ENCODE measurements at places on chromosomes 1 and 21. TPM values are rescaled to one million over a fixed set of nuclear protein-coding genes. Genes with fewer than 3 reads are reported as not detected.
A peak's percentile ranks its signal among the peaks of the same experiment; 100 is the strongest.

GRCh38 chr21:45615145-45615711, 28.3 kb upstream of the PCBP3 start:
- DNase-seq, result no peak
- no peak overlapping the region for H3K4me3 ChIP-seq

GRCh38 chr1:236035681-236036101, 29.2 kb downstream of the NID1 start:
- no peak overlapping the region for H3K27ac ChIP-seq
- no peaks in the 10 kb centered on the region for H3K36me3 ChIP-seq
- H3K4me1 ChIP-seq, result peaks cover 5% of the 10 kb centered on the region
- H3K27me3 ChIP-seq, result no peaks in the 10 kb centered on the region
- no peak for DNase-seq

DNA sequence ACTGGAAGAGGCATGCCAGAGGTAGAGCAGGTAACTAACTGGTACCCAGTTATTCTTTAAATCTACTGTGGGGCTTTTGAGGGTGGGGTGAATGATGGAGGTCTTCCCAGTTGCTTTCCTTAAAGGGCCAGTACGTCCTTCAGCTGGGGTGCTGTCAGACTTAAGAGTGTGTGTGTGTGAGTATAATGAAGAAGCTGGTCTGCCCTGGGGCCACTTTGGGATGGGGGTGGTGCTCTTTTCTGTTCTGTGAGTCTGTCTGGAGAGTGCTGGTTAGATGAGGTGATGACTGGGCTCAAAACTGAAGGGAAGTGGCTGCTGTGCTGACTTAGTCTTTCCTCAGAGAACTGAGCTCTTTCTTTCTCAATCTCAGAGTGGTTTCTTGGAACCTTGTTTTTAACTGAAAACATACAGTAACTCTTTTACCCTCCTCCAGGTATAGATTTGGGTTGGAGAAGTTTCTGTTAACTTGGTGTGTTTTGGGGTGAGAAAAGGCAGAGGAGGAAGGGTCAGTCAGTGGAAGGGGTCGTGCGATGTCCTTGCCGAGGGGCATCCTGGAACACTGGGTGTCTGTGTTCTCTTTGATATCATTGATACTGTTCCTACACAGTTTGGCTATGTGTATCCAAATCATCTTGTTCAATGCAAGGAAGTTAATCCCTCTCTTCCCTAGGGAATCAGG, 746 bp downstream of the MACF1 start:
- DNase-seq, result no peak
- peaks cover 46% of the 10 kb centered on the region for H3K4me1 ChIP-seq
- peak overlapping the region; percentile 39 for H3K4me3 ChIP-seq
- H3K36me3 ChIP-seq, result no peaks in the 10 kb centered on the region
- H3K27me3 ChIP-seq, result no peaks in the 10 kb centered on the region

GRCh38 chr1:165397944-165398343, 41.4 kb upstream of the LMX1A start:
- no peaks in the 10 kb centered on the region for H3K27me3 ChIP-seq
- no peak overlapping the region for H3K4me3 ChIP-seq
- peak overlapping the region; percentile 2 for H3K27ac ChIP-seq
- H3K4me1 ChIP-seq, result peaks cover 7% of the 10 kb centered on the region

- DNase-seq, result no peak
- no peak overlapping the region for H3K4me3 ChIP-seq
- H3K27ac ChIP-seq, result no peak overlapping the region
- no peaks in the 10 kb centered on the region for H3K27me3 ChIP-seq
- no peaks in the 10 kb centered on the region for H3K36me3 ChIP-seq
- H3K4me1 ChIP-seq, result no peaks in the 10 kb centered on the region
Measured at GRCh38 chr1:192604979-192605620, 29.5 kb downstream of the RGS1 start.

GRCh38 chr1:200096774-200097173, 69.3 kb downstream of the NR5A2 start:
- H3K27me3 ChIP-seq, result no peaks in the 10 kb centered on the region
- no peak overlapping the region for H3K27ac ChIP-seq
- no peak overlapping the region for H3K4me3 ChIP-seq
- no peak for DNase-seq

DNA sequence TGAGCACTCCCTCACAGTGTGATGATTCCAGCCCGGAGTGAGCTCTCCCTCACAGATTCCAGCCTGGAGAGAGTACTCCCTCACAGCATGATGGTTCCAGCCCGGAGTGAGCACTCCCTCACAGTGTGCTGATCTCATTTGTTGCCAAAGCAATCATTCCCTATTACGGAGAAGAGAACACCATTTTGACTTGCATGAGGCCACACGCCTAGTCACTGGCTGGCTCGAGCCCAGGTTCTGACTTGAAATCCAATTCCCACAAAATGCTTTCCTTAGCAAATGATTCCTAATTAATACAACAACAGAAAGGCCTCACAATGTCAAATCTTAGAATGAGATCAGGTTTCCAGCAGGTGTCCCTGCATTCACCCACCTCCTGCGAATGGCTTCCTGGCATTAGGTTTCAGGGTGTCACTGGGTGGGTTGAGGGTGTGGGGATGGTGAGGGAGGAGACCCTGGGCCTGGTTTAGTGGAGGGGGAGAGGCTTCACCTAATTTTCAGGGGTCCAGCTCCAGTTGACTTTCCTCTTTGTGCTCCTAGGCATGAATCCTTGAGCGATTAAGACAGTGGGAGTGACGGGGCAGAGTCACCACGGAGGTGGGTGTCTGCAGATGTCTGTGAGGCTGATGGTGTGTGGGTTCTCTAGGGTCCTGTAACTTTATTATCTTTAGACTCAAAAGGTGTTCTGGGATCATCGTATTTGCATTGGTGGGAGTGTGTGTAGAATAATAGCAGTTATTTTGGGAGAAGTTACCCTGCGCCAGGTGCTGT, 158.5 kb downstream of the KCNJ6 start:
- H3K4me3 ChIP-seq, result no peak overlapping the region
- H3K4me1 ChIP-seq, result no peaks in the 10 kb centered on the region
- H3K27me3 ChIP-seq, result no peaks in the 10 kb centered on the region
- H3K27ac ChIP-seq, result no peak overlapping the region

DNA sequence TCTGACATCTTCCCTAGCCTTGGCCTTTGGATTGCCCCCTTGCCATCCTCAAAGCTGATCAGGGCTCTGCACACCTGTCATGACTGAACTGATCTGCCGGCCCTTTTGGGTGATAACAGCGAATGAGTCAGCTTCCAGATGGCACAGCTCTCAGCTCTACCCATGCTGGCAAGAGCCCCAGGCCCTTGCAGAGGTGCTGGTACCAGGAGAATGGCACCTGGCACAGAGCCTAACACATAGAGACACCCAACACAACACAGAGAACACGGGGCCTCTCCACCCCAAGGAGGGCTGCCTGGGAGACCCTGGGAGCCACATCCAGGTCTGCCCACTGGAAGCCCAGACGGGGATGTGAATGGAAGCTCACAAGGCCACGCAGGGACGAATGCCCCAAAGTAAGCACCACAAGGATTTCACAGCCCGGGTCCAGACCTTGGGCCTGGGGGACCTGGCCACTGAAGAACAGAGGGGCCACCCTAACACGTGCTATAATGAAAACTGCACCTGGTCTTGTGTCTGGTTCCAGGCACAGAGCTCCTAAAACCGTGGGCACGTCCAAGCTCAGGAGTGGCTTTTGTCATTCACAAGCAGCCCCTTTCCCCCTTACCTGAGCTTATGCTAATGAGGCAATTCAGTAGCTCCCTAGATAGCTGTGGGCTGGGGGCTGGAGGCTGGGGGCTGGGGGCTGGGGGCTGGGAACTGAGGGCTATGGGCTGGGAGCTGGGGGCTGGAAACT, 160.5 kb downstream of the NPHP4 start:
- H3K4me3 ChIP-seq, result no peak overlapping the region
- H3K27ac ChIP-seq, result no peak overlapping the region
- no peak for DNase-seq

- no peak overlapping the region for H3K4me3 ChIP-seq
- DNase-seq, result no peak
- peaks cover 36% of the 10 kb centered on the region for H3K4me1 ChIP-seq
- no peaks in the 10 kb centered on the region for H3K27me3 ChIP-seq
- H3K36me3 ChIP-seq, result no peaks in the 10 kb centered on the region
Measured at GRCh38 chr1:110645821-110646735, 28.7 kb downstream of the KCNA3 start.

- peaks cover 12% of the 10 kb centered on the region for H3K4me1 ChIP-seq
- H3K36me3 ChIP-seq, result no peaks in the 10 kb centered on the region
- no peak overlapping the region for H3K27ac ChIP-seq
- DNase-seq, result peak; percentile 81
- no peaks in the 10 kb centered on the region for H3K27me3 ChIP-seq
Measured at GRCh38 chr1:155179112-155180031, 5.7 kb downstream of the TRIM46 start.

- DNase-seq, result no peak
- H3K27ac ChIP-seq, result no peak overlapping the region
- H3K4me1 ChIP-seq, result peaks cover 16% of the 10 kb centered on the region
- no peaks in the 10 kb centered on the region for H3K36me3 ChIP-seq
Measured at GRCh38 chr1:117732956-117733355, 127.1 kb downstream of the TENT5C start.

DNA sequence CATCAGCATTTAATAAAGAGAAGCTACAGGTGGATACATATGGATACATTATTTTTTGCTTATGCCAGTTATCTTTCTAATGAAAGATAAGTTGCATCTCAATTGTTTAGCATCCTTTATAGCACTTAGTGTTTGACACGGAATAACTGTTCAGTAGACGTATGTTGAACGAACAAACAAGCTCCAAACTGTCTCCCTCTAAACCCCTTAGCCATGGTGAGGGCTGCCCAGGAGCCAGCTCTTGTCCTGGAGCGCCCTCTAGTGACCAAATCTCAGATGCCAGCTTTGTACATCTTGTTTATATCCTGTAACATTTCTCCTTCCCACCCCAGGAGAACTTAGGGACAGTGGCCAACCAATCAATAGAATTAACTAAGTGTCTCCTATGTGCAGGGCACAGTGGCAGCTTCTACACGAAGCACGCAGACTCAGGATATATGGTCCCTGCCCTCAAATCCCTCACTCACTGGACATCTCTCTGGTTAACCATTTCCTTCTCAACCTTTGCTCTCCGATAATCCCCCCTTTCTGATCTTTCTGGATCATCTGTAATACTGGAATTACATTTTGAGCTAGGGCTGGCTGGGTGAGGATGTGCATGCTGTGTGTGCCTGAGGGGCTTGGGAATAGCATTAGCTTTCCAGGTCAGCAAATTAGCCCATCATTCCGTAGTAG, 22.9 kb downstream of the KCNA10 start:
- DNase-seq, result no peak
- no peaks in the 10 kb centered on the region for H3K27me3 ChIP-seq
- no peak overlapping the region for H3K27ac ChIP-seq
- H3K36me3 ChIP-seq, result no peaks in the 10 kb centered on the region
- no peak overlapping the region for H3K4me3 ChIP-seq

LYPLAL1 gene
- 14.0 TPM for total RNA-seq

SNX7 gene
- total RNA-seq, result 21.4 TPM

GJA4 gene
- 28.5 TPM for total RNA-seq

TEDDM1 gene
- not detected for total RNA-seq

All from vagina (tissue), 2 donors.